Activated CD4-positive, alpha-beta T cell treated with anti-CD3 and anti-CD28 coated beads, Interleukin-2, Interleukin-4, amounts not matched to agents 100 ng/mL and 50 ng/mL, durations not matched to agents 16 hours and 8 hours (primary cell): ENCODE measurements at places on chromosomes 6 and 20.

- DNase-seq = no peak
Observed at GRCh38 chr6:160277546-160277945, 18.9 kb upstream of the SLC22A2 start.

DNA sequence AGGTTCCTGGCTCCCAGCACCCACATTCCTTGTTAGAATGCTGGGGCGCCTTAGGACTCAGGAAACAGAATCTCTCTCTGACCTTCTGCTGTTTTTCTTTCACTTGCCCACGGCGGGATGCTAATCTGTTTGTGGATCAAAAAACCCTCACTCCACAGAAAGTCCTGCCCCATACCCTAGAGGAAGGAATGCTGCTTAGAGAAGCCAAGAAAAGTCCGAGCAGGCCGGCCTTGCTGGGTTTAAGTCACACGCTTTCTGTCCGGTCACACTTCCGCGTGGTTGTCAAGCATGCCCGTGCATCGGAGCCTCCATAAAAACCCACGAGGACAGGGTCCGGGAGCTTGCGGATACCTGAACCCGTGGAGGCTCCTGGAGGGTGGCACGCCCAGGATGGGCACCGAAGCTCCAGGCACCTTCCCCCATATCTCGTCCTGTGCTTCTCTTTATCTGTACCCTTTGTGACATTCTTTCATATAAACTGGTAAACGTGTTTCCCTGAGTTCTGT is 223.1 kb downstream of the NRN1 start:
- no peak for DNase-seq

DNA sequence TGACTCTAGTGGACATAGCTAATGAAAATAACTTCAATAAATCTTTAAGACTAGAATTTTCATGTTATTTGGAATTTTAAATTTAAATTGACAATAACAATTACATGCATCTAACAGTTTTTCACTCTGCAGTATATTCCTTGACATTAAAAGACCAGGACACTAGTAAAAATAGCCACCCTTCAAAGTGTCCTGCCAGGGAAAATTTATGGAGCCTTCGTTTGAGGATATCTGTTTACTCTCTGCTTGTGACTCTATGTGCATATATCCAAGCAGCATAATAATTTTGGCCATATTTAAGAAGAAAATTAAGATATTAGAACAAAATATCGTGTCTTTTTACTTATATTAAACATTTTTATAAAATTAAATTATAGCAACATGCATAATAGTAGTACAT is 58.8 kb upstream of the NKAIN2 start:
- no peak for DNase-seq

DNA sequence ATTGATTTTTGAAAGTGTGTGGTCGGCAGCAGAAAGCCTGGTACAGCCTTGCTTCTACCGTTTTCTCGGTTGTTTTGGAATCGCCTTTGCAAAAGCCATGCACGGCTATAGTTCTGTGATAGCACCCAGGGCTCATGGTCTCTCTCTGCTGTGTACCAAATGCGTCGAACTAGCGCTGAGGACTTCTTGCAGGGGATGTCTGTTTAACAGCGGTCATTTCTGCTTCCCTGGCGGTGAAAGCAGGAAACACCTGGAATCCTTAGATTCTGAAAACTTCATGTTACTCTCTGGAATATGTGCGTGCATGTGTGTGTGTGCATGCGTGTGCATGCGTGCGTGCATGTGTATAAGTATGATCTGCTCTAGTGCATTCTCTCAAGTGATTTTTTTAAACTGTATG is 26.1 kb upstream of the GCNT2 start:
- no peak for DNase-seq

DNA sequence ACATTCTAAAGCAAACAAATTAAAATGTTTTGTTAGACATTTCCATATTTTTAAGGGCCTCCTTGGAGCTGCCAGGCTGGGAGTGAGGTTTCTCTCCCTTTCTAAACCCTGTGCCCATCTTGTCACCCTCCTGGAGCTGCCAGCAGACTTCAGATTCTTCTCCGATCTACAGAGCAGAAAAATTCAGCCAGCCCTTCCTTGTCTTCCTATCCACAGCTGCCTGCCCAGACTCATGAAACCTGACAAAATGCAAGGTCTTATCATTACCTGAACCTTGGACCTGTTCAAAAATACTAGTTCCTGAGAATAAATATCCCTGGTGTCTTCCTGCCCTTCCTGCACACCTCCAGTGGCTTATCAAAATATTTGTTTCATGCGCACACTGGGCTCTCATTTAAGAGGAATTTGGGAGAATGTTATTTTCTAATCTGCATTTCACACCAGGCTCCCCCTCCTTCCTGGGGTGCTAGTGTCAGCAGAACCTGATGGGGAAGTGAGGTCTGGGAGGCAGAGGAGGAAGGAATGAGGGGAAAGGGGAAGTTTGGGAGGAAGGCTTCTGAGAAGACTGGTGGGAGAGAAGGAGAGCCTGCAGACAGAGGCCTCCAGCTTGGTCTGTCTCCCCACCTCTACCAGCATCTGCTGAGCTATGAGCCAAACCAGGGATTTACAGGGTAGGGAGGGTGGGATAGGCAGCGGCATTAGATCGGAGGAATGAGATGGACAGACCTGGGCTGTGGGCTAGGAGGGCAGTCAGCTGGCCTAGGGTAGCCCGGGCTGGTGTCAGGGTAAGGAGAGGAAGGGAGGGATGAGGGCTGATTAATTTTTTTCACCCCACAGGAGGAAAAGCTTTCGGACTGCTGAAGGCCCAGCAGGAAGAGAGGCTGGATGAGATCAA is at the start of gene AIF1:
AIF1 (plus strand) TSS at position 551 of the 895 bp plus-strand sequence; CDS start at position 647, 96 bp downstream.
- no peak for DNase-seq

GRCh38 chr6:87287251-87287650 is 35.1 kb upstream of the SMIM8 start:
- no peak for DNase-seq

DNA sequence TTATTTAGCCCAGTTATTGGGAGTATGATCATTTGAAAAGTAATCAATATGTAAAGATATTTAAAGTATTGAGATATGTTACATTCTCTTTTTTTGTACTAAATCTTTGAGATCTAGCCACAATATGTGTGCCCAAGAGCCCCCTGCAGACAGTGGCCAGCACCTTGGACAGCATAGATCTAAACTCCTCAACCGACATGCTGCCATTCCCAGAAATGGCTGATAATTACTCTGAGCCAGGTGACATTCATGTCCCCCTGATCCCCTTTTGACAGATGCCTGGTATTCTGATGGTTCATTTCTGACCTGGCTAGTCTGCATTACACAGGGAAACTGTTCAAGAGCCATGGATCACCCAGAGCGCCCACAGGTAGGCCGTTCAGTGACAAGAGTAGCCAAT is 177.1 kb downstream of the ZDHHC14 start:
- DNase-seq = no peak

- DNase-seq = no peak
Observed at GRCh38 chr20:59999502-59999901, 41.3 kb downstream of the CDH26 start.

- no peak for DNase-seq
Observed at GRCh38 chr6:87897663-87898062, 150.0 kb upstream of the SPACA1 start.

DNA sequence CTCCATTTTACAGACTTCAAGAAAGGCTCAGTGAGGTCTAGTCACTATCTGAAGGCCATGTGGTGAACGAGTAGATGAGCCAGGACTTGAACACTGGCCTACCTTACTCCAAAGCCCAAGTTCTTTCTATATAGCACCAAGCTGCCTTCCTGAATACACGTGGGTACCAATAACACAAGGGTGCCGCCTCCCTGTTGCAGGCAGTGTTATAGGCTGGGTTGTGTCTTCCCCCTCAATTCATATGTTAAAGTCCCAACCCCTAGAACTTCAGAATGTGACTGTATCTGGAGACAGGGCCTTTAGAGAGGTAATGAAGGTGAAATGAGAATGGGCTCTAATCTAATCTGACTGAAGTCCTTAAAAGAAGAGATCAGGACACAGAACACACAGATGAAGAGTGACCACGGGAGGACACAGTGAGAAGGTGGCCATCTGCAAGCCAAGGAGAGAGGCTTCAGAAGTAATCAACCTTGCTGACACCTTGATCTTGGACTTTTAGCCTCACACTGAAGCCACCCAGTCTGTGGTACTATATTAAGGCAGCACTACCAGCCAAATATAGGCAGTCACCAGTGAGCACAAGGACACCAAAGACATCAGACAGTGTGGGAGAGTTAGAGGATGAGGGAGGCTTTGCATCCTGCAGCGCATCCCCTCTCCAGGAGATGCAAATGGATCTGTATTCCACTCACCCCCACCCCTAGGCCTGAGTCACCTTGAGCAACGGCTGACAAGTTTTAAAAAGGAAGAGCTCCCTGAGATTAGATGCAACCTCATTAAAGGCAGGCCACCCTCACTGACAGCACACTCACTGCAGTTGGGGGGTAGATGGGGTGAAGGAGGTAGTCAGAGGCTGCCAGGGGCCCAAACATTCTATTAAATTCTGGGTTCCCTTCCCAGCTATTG is 40.9 kb upstream of the LYRM2 start:
- DNase-seq = no peak

- no peak for DNase-seq
Observed at GRCh38 chr6:155311086-155311485, 3.2 kb downstream of the TFB1M start.

GRCh38 chr6:134642279-134642678 is 307.6 kb downstream of the ALDH8A1 start:
- no peak for DNase-seq

DNA sequence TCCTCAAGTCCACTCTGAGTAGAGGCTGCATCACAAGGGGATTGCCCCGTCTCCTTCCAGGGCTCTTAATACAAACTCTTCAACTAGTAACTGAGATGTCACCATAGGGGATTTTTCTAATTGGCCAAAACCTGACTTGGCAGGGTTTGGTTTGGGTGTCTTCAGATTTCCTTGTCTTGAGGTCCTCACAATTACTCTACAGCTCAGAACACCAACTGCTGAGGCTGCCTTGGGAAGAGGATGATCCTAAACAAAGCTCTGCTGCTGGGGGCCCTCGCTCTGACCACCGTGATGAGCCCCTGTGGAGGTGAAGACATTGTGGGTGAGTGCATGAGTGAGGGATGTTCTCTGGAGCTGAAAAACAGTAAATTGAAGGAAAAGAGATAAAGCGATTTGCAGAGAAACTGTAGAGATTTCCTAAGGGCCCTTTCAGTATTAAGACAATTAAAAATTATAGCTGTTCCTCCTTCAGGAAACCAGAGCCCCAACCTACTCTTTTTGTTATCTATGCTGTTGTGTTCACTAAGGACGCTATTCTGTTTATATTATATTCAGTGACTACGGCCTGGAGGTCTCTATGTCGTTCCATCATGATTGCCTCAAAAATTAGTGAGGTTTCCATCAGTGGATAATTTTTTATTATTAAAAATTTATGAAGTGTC is at the start of gene HLA-DQA1:
HLA-DQA1 (plus strand) TSS at position 188 of the 662 bp plus-strand sequence; CDS start at position 241, 53 bp downstream.
- peak; percentile 35 for DNase-seq

GRCh38 chr20:38873050-38873581 is 53.1 kb upstream of the FAM83D start:
- DNase-seq = peak; percentile 94

DNA sequence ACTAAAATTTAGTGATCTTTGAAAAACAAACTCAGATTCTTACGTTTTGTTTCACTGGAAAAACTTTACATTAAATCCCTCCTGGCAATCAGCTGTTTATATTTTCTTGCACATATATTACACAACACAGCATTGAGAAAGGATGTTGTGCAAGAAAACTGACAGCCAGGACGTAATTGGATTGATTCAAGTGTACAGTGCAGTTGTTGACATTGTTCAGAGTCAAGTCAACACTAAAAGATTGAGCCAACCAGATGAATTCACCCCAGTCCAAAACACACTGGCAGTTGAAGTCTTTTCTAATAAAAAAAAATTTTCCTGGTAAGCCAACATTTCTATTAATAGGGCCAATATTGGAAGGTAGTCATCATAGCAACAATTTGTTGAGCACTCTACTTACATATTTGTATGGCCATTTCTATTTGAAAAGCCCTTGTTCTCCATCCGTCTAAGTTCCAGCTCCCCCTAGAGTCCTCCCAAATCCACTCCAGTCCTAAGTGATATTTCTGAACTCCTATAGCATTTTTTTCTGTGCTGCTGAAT is 20.9 kb upstream of the VNN1 start:
- DNase-seq = peak; percentile 9

DNA sequence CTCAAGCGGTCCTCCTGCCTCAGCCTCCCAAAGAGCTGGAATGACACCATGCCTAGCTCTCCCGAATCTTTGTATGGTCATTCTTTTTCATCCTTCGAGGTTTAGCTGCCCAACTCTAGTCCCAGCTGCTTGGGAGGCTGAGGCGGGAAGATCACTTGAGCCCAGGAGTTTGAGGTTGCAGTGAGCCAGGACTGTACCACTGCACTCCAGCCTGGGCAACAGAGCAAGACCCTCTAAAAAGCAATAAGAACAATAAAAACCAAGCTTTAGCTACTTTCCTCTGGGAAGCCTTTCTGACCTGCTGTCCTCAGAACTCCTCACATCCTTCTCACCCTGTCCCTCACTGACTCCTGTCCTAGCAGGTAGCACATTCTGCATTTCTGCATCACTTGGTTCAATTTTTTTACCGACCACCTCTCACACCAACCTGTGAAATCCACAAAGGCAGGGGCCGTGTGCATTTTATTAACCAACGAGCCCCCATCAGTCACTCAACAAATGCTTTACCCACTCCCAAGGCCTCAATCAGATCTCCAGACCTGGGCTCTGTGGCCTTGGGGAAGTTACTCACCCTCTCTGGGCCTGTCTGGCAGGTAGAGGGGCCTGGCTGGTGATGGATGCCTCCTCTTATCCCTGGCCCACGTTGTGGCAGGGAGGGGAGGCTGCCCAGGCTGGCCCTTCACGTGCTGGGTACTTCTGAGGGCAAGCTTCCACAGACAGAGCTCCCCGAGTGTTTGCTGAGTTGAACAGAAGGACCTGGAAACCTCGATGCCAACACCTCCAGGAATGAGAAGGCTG is 14.7 kb upstream of the SRC start:
- no peak for DNase-seq

DNA sequence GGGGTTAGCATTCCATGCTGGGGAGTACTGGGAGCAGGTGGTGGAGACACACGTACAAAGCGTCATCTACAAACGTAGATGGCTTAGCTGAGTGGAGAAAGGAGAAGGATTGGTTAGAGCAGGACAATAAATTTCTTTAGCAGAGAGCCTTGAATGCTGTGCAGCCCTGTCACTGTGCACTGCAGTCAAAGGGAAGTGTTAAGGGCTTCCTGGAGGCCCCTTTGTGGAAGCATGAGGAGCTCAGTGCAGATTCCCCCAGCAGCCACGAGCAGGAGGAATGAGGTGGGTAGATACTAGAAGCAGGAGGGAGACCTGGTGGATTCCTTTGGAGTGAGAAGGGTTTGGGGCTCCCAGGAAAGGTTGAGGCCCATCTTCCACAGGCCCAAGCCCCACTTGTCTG is 6.1 kb upstream of the TREML4 start:
- no peak for DNase-seq
